Activated CD8-positive, alpha-beta T cell treated with anti-CD3 and anti-CD28 coated beads for 36 hours (primary cell): ENCODE measurements at places on chromosomes 3 and 15. TPM values are rescaled to one million over a fixed set of nuclear protein-coding genes. Genes with fewer than 3 reads are reported as not detected.

- peaks cover 11% of the 10 kb centered on the region for H3K4me1 ChIP-seq
- DNase-seq: no peak
- no peak overlapping the region for H3K27ac ChIP-seq
- no peak overlapping the region for H3K4me3 ChIP-seq
- no peaks in the 10 kb centered on the region for H3K36me3 ChIP-seq
- H3K27me3 ChIP-seq: peaks cover 8% of the 10 kb centered on the region
Observed at GRCh38 chr3:189842681-189843602, 211.8 kb downstream of the TP63 start.

- no peaks in the 10 kb centered on the region for H3K27me3 ChIP-seq
- H3K4me1 ChIP-seq: peaks cover 69% of the 10 kb centered on the region
- H3K27ac ChIP-seq: no peak overlapping the region
Observed at GRCh38 chr3:171442184-171442583, 18.0 kb downstream of the TNIK start.

GRCh38 chr15:85889956-85890619, 95.4 kb upstream of the KLHL25 start:
- peaks cover 22% of the 10 kb centered on the region for H3K27me3 ChIP-seq
- no peak overlapping the region for H3K4me3 ChIP-seq
- no peaks in the 10 kb centered on the region for H3K4me1 ChIP-seq
- no peaks in the 10 kb centered on the region for H3K36me3 ChIP-seq

GRCh38 chr3:177470197-177470941, 273.1 kb upstream of the TBL1XR1 start:
- H3K27me3 ChIP-seq: no peaks in the 10 kb centered on the region
- H3K36me3 ChIP-seq: no peaks in the 10 kb centered on the region

GRCh38 chr3:48140336-48140757, 47.9 kb downstream of the CDC25A start:
- no peak overlapping the region for H3K4me3 ChIP-seq
- DNase-seq: no peak
- no peak overlapping the region for H3K27ac ChIP-seq
- peaks cover 3% of the 10 kb centered on the region for H3K4me1 ChIP-seq
- H3K27me3 ChIP-seq: peaks cover 2% of the 10 kb centered on the region

DNA sequence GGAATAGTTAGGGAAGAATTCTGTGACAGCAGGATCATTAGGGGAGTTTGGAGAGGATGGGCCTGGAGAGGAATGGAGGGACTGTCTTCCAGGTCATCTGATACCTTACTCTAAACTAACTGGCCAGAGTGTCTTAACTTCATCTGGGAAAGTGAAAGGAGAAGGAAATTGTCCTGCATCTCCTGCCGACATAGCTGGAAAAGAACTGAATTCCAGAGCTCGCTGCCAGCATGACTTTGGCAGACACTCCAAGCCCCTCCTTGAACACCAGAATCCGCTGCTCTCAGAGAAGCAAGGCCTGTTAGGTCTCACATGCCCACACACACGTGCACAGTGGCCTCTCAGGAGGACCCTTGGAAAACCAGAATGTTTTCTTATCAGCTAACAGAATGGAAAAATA, 10.5 kb downstream of the ABI3BP start:
- H3K4me3 ChIP-seq: no peak overlapping the region
- H3K4me1 ChIP-seq: no peaks in the 10 kb centered on the region
- peaks cover 4% of the 10 kb centered on the region for H3K27me3 ChIP-seq
- H3K27ac ChIP-seq: no peak overlapping the region
- DNase-seq: no peak

DNA sequence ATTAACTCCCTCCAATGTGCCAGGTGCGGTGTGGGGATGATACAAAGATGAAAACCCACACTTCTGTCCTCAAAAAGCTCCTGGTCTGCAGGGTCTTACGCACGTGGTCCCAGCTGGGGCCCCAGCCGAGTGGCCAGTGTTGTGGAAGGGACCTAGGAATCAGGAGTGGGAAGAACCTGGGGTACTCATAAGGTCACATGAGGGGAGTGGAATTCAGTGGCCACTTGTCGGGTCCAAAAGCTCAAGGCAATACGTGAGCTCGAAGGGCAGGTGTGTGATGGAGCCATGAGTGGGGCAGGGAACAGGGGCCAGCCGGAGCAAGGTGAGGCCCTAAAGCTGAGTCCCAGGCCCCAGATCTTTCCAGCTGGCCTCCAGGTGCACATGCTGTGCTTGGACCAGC, 260.0 kb upstream of the LYSMD4 start:
- no peaks in the 10 kb centered on the region for H3K27me3 ChIP-seq
- DNase-seq: no peak
- peaks cover 8% of the 10 kb centered on the region for H3K36me3 ChIP-seq

DNA sequence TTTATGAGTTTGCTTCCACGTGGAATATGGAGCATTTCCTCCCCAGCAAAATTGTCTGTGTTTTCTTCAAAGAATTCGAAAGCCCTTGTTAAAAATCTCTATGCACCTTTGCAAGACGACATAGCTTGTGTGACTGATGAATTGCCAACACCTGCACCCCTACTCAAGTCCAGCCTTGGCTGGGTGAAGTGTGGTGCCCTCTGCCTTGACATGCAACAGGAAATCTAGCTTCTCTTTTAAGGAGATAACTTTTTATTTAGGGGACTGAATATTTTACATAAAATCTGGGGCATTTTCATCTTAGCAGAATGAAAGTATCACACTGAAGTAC, 647 bp downstream of the HMG20A start:
- DNase-seq: peak; percentile 27
- H3K36me3 ChIP-seq: peaks cover 10% of the 10 kb centered on the region
- H3K27ac ChIP-seq: peak overlapping the region; percentile 99
- H3K27me3 ChIP-seq: no peaks in the 10 kb centered on the region
- H3K4me1 ChIP-seq: peaks cover 58% of the 10 kb centered on the region

DNA sequence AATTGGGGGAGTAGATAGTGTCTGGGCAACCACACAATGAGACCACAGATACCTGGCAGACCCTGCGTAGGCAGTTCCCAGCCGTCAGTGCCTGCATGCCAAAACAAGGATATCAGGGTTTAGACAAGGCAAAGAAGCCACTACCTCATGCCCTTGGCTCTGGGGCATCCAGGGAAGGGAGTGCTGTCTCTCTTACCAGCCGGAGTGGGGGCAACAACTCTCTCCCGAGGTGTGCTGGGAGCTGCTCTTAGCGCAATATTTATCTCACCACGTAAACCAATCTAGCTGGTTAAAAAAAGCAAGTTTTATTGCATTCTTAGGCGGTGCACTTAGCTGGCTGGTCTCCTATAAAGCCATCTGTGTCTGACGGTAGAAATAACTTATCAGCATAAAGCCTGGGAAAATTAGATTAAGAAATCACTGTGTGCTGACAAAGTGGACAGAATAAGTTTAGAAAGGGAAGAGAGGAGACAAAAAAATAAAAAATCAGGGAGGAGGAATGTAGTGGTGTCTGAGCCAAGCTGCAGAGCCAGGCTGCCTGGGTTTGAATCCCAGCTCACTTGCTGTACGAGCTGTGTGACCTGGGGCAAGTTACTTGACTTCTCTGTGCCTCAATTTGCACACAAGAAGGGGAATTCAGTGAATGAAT, 273.2 kb downstream of the PDZRN3 start:
- no peak for DNase-seq
- peaks cover 1% of the 10 kb centered on the region for H3K27me3 ChIP-seq
- no peaks in the 10 kb centered on the region for H3K36me3 ChIP-seq
- no peaks in the 10 kb centered on the region for H3K4me1 ChIP-seq
- no peak overlapping the region for H3K27ac ChIP-seq
- no peak overlapping the region for H3K4me3 ChIP-seq

GRCh38 chr3:153330901-153331300, 168.9 kb downstream of the RAP2B start:
- DNase-seq: no peak
- no peaks in the 10 kb centered on the region for H3K36me3 ChIP-seq
- H3K4me3 ChIP-seq: no peak overlapping the region
- no peaks in the 10 kb centered on the region for H3K27me3 ChIP-seq
- H3K27ac ChIP-seq: no peak overlapping the region
- H3K4me1 ChIP-seq: peaks cover 3% of the 10 kb centered on the region

Gene ANKRD63
- not detected for total RNA-seq

Gene NEDD4
- total RNA-seq: 10.4 TPM

Gene GOLGA6L4
- 1.0 TPM for total RNA-seq

Gene STRIT1
- total RNA-seq: not detected

Gene SMCO1
- total RNA-seq: not detected

Gene TMEM108
- not detected for total RNA-seq

Gene TMIE
- 0.90 TPM for total RNA-seq

Gene PLS1
- total RNA-seq: 5.6 TPM
